ENCODE measurements at places on chromosomes 7 and 10.

- no peak for DNase-seq
These were observed 339.8 kb downstream of the SEMA3D start for GRCh38 chr7:84847038-84847437.

GRCh38 chr10:102593074-102593803 is 51.0 kb upstream of the TRIM8 start:
- no peak for DNase-seq

GRCh38 chr10:33334153-33334804 is at the start of gene NRP1:
NRP1 (minus strand) TSS chr10:33334667; CDS start chr10:33334382, 285 bp downstream.
- no peak for DNase-seq

DNA sequence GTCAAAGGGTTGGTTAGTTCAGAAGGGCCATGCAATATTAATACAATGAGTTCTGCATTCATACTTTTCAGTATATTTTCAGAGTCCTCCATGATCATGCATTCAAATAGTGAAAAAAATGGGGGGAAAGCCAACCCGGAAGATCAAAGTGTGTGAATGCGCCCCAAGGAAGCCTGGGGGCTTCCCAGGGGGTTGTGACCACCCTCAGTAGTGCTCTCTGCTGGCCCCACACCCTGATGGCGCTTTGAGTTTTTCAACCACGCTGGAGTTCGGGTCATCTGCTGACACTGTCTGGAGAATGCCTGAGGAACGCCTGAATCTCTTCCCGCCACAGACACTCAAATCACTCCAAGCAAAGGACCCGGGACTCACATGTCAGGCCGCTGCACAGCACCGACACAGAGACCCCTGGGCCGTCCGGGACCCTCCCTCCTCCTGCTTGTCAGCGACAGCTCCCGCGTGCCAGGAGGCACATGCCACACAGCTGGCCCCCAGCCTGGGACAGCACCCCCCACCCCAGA is 1.0 kb downstream of the TNS3 start:
- DNase-seq, result no peak

DNA sequence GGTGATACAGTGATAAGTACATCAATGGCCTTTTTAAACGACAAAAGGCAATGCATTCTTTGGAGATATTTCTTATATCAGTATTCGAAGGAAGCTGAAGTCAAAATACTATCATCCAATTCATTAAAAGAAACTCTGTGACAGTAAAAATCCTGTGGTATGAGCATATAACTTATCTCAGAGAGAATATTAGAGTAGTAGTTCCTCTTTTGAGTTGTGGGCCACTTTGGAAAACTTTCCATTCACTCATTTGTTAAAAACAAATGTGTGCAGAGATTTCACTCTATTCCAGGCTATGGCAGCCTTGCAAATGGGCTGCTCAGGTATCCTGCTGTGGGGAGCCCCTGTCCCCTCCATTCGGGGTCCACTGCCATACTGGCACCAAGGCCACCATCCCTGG is 55.3 kb upstream of the ZNF438 start:
- no peak for DNase-seq

GRCh38 chr7:156494960-156495359 is 145.6 kb upstream of the RNF32 start:
- no peak for DNase-seq

DNA sequence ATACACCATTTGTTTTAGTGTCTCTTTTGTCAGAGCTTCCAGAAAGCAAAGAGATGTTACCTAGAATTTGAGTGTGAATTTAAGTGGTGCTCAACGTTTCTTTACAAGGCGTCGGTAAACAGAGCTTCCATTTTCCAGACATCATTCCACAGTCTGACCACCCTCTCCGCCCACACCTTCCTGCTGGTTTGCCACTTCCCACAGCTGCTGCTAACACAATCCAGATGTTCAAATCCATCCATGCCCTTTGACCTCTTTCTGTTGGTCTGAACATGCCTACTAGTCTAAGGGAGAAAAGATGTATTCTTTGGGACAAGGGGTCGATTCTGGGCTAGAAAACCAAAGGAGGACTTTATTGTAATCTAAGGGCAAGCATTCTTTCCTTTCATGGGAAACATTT is 86.1 kb downstream of the FAM107B start:
- no peak for DNase-seq

- DNase-seq, result no peak
These were observed 12.8 kb upstream of the CNNM1 start for GRCh38 chr10:99316374-99316773.
